ENCODE measurements at places on chromosomes 5 and 9.

DNA sequence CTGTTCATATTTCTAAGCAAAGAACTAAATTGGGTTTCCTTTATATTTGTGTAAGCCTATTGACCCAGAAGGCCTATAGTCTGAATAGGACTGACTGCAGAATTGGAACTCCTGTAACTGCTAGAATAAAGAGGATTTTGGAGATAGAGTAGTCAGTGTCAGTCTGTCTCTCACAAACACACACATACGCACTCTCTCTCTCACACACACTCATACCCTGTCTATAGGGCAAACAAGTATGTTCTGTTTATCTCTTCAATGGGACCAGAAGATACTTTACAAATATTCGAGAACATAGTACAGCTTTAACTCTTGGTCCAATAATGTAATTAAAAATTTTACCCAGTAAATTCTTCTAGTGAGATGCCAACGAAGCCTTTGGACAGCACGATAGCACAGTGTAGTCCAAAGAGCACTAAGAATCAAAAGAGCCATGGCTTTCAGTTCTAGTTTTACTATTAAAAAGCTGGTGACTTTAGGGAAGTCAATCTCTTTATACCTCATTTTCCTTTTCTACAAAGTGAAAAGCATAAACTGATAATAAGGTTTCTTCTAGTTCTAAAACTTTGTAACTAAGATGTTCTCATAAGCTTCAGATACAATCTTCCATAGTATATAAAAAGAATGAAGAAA lies 19.3 kb downstream of the ABHD17B start:
- no peak for DNase-seq

GRCh38 chr9:77218612-77219011 lies 41.3 kb downstream of the VPS13A start:
- DNase-seq = no peak

GRCh38 chr9:101443364-101443771 lies 7.8 kb upstream of the ALDOB start:
- peak; percentile 99 for DNase-seq

GRCh38 chr5:66974256-66974655 lies 222.3 kb downstream of the CD180 start:
- no peak for DNase-seq

- DNase-seq = no peak
Observed at GRCh38 chr5:3006961-3007551, 255.6 kb upstream of the IRX2 start.

DNA sequence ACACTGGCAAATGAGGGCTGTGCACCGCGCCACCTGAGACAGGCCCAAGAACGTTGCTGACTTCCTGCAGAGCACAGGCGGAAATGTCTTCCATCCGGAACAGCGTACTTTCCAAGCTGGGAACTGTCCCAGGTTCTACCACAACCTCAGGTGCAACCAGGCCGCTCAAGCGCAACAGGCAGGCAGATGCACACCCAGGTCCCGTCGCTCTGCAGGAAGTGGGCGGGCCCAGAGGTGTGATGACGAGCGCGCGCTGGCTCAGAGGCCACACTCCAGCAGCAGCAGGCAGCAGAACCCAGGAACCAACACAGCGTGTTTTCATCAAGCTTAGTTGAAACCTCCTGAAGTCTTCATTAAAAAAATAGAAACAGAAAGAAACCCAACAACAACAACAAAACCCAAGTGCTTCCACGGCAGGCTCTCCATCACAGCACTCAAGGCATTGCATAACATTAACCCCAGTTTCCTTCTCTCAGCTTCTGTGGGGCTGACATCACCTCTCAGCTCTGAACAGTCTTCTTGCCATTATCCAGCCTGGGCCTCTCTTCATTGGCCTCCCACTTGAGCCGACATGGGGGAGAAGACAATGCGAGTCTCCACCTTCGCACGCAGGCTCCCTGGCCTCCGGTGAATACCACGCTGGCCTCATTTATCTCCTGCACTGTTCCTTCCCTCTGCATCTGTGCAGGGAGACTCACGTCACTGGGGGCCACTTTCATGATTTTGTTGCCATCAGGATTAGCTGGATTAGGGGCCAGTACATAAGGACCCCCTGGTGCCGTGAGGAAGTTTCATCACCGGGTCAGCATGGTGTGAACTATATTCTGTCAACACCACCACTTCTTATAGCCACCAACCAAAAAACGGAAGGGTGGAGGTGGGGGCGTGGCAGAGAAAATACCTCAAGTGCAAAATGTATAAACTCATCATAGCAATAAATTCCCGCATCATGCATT lies 22.1 kb downstream of the PTCH1 start:
- peak; percentile 96 for DNase-seq

GRCh38 chr5:14439087-14439871 lies 142.3 kb upstream of the OTULINL start:
- peak; percentile 94 for DNase-seq

- DNase-seq = no peak
Observed at GRCh38 chr5:179325296-179326031, 19.8 kb downstream of the ADAMTS2 start.

DNA sequence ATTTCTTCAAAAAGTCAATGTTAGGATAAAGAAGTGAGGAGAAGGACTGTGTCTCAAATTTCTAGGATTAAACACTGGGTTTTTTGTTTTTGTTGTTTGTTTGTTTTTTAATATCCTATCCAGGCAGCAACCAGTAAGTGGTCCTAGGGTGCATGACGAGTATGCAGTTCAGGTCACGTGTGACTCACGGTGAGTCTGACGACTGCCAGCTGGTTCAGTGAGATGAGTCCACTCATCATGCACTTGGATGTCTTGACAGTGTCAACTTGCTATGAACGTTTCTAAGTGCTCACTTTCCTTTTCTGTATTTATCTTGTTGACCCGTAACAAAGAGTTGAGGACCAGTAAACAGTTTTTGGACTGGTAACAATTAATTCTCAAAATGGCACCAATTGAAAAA lies 32.7 kb downstream of the ATG10 start:
- DNase-seq = no peak

DNA sequence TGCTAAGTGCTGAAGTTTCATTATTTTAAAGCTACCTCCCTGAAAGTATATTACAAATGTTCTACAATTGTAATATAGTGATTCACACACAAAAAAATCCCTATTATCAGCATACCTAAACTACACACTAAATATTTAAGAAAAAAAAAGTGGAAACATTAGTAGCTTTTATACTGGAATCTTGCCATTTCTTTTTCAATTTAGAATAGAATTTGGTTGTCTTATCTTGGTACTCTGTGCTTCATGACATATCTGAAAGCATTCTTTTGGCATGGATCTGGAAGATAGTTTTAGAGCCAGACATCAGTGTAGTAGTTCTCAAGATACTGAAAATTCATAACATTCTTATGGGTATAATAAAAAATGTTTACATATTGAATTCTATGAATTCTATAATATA lies 35.0 kb downstream of the SLC1A3 start:
- no peak for DNase-seq

DNA sequence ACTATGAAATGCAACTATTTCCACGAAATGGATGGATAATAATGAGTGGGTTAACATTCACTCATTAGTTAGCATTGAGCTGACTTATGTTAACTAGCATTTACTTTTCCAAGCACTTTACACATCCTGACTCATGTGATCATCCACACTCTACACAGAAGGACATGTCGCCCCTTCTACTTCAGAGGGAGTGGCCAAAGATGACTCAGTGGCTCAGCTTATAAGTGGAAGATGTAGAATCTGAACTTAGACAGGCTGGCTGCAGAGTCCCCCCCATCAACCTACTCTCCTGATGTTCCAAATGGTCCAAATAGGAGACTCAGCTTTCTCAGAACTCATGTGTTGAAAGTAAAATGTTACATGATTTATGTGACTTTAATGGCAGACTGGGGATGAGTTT lies 146.0 kb downstream of the ADCY2 start:
- DNase-seq = no peak

GRCh38 chr5:135564331-135564730 lies 14.5 kb downstream of the CXCL14 start:
- DNase-seq = no peak

- DNase-seq = no peak
Observed at GRCh38 chr5:135921388-135921787, 25.7 kb upstream of the IL9 start.

DNA sequence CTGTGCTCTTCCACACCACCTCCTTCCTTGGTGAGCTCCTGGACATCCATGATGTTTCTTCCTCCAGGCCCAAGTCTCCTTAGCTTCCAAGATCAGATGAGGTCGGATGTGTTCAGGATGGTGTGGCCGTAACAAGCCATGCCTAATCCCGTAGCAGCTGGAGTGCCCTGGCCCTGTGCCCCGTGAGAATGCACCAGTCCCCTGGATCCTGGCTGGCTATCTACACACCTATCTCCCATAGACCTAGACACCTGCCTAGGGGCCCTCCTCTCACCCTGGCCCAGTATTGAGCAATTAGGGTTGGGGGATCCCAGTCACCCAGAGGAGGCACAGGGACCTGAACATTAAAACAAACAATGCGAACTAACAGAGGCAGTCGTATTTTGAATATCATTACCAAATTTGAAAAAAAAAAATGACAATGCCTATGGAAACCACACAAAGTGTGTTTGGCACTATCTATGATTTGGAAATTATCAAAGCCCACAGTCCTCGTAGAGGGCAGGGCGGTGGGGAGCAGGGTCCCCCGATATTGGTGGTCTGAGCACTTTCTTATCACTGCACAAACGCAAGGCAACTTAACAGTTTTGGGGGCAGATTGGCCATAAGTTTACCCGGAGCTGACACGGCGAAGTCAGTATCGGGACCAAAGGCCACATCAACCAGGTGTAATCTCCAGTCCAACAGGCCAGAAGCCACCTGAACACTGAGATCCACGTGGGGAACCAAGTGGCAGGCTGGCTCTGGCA lies 13.2 kb downstream of the ENG start:
- DNase-seq = no peak

DNA sequence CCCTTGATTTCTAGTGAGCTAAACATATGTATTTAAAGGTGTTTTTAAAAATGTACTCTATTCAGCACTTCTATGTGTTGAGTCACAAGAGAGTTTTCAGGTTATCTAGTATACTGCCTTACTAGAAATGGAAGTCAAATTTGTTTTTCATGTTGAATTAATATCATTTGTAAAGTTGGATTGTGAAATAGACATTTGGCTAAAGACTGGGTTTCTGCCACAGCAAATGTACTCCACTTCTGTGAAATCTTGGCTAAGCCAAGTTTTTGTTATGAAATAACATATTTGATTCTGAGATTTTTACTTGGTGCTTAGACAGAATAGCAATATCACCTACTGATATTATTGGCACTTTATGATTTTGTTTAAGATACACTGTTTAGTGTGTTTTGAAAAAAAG lies 106.0 kb downstream of the CWC27 start:
- no peak for DNase-seq

- DNase-seq = peak; percentile 58
Observed at GRCh38 chr5:154534457-154535050, 56.5 kb upstream of the HAND1 start.

DNA sequence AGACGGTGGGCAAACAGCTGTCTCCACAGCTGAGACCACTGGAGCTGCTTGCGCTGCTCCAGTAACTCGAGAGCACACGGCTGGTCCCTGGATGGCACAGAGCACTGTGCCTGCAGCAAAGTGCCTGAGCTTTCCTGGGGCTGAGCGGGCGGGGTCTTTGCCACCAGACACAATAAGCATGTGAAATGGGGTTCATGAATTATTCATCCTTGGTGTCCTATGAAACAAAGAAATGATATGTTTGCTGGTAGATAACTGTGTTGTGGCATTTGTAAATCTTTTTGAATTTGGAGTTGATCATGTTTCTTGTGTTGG lies 151.7 kb upstream of the MPDZ start:
- peak; percentile 87 for DNase-seq

GRCh38 chr9:36902080-36902716 lies 131.9 kb downstream of the PAX5 start:
- peak; percentile 52 for DNase-seq

DNA sequence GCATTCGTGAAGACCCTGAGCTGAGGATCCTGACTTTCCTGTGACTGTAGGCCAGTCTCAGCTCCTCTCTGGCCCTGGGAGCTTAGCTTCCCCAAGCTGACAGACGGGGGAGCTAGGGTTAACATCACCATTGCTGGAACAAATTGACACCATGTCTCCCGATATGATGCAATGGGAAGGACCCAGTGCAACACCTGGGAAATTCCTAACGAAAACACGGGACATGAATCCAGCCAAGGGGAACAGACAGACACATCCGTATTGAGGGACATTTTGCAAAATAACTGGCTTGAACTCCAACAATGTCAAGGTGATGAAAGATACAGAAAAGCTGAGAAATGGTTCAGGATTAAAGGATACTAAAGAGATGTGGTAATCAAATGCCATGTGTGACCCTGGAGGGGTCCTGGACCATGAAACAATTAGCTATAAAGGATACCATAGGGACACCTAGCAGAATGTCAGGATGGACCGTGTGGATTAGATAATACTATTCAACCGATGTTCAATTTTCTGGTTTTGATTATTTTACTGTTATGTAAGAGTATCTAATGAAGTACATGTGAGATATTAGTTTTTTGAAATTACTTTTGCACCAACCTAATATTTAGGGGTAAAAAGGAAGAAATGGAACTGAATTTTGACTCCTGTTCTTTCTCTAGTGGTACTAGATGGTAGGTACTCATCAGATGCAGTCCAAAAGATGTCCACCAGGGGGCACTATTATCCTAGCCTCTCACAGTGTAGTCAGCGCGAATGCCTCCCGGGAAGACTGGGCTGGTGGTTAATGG lies 52.7 kb downstream of the NDST1 start:
- DNase-seq = peak; percentile 88

DNA sequence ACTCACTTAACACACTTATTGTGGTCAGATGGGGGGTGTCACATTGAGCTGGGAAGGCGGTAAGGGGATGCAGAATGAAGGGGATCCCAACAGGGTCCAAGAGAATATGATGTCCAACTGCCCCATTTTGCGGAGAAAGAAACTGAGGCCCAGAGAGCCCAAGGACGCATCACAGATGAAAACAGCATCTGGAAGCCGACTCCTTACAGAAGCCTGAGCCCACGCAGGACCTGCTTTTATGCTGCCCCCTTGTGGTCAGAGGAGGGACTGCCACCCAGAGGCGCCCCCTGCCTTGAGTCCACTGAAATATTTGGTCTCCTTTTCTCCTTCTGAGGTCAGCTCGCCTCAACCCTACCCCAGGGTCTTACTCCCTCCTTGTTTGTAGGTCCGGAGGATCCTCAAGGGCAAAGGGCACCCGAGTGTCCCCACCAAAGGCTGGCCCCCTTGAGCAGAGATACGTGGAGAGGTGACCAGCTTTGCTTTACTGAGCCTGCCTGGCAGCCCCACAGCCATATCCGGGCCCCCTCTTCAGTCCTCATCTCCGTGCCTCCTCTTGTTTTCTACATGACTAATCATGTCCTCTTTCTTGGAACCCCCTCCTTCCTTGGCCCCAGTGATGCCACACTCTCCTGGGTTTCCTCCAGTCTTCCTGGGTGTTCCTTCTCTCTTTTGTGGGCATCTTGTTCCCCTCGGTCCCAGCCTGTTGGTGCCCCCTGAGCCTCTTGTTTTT lies 30.0 kb upstream of the TTLL11 start:
- peak; percentile 74 for DNase-seq

GRCh38 chr5:127011153-127011552 lies 19.2 kb downstream of the MARCHF3 start:
- no peak for DNase-seq

- DNase-seq = no peak
Observed at GRCh38 chr5:44361342-44362001, 27.7 kb downstream of the FGF10 start.
